Femur (tissue), 1 donor: ENCODE measurements at places on chromosomes 16 and 17.

DNA sequence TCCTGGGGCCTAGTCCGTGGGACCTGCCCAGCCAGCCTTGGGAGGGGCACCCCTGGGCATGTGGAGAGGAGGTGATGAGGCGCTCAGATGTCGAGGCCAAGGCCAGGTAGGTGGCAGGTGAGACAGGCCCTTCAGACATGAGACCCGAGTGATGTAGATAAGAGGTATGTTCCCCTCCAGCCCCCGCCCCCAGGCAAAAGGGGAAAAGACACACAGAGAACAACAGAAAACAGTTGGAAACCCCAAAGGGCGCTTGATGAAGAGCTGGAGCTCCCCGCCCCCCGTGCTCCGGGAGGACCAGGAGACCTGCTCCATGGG is 95.4 kb upstream of the CBX4 start:
- DNase-seq, result no peak

- DNase-seq, result no peak
These were observed 84.1 kb upstream of the DNAJA2 start for GRCh38 chr16:47057630-47057993.

DNA sequence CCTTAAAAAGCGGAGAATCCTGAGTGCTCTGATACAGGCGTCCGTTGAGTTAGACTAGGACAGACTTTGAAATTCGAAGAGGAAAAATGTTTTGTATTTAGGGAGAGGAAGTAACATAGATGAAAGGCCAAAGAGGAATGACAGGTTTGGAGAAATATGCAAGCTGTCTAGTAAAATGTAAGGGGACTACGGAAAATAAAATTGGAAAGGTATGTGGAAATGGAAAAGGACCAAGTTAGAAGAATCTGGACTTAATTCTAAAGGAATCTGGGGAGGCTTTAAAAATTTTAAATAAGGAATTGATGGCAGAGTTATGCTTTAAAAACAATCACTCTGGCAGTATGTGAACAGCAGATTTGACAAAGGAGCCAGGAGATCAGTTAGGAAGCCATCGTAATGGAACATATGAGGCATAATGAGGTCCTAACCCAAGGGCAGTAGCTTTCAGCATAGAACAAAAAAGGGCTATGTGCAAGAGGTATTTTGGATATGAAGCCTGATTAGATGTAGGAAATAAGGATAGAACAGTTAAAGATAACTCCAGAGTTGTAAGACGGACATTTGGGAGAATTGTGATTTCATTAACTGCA is 38.3 kb downstream of the CYB561 start:
- no peak for DNase-seq

- no peak for DNase-seq
These were observed 52.7 kb upstream of the ADORA2B start for GRCh38 chr17:15892244-15892643.

DNA sequence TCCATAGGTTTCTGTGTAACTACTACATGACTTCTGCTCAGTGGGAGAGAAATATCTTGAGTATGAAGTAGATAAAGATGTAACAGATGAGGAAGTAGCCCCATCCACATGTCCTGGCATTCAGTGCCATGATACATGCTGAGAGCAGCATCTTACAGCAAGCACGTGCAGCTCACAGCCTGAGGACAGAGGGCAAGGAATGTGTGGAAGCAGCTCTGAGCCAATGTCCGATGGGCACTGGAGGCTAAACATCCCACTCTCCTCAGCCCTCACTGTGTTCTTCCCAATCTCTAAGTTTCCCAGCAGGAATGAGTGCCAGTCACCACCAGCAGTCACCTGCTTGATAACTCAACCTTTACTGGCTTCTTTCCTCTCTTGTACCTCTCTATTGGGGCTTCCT is 40.4 kb downstream of the CFDP1 start:
- DNase-seq, result no peak
